ENCODE measurements at places on chromosomes 7 and 10.

DNA sequence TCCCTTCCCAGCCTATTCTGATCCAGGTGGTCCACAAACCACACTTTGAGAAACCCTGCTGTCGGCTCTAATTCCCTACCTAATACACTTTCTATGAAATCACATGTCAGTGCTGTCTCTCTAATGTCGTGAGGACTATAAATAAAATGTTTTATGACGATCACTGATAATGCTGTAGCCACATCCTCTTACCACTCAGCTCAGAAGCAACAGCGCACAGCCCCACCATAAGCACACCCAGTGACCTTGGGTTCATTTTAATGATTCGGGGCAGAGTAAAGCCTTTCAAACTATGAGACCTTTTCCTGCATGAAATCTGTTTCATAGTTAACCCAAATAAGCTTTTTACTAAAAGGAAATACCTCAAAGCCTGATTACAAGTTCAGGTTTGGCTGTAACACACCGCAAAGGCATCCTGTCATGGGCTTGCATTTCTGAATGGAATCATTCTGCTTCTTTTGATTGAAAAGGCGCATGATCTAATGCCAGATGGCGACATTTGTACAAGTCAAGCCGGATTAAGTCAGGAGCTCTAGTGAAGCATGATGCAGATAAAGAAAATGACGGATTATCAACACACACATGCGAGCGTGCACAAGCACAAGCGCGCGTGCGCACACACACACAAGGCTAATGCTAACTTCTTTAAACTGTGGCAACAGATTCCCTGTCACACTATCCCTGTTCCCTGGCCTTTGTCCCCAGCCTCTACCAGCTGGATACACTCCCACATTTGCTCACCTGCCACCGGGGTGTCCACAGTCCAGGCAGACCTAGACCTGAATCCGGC, 180.5 kb upstream of the PDE1C start:
- no peak for DNase-seq

GRCh38 chr7:70836279-70836678, 295.7 kb upstream of the GALNT17 start:
- no peak for DNase-seq

DNA sequence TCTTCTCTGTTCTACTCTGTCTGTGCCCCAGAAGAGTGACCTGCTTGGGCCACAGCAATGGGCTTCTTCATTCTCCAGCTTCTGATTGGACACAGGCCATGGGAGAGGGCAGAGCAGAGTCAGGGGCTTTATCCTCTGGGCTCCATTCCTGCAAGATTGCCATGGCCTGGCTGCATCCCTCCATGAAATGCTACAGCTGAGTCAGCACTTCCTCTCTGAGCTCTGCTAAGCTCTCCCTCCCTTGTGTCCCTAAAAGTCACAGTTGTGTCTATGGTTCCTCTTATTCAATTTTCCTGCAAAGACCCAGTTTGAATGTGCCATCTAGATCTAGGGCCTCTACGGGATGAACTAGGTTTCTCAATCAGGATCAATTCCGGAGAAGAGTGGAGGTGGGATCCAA, 903.8 kb downstream of the TYW1 start:
- DNase-seq = no peak

GRCh38 chr10:14396411-14397048, 65.8 kb upstream of the FRMD4A start:
- peak; percentile 15 for DNase-seq

DNA sequence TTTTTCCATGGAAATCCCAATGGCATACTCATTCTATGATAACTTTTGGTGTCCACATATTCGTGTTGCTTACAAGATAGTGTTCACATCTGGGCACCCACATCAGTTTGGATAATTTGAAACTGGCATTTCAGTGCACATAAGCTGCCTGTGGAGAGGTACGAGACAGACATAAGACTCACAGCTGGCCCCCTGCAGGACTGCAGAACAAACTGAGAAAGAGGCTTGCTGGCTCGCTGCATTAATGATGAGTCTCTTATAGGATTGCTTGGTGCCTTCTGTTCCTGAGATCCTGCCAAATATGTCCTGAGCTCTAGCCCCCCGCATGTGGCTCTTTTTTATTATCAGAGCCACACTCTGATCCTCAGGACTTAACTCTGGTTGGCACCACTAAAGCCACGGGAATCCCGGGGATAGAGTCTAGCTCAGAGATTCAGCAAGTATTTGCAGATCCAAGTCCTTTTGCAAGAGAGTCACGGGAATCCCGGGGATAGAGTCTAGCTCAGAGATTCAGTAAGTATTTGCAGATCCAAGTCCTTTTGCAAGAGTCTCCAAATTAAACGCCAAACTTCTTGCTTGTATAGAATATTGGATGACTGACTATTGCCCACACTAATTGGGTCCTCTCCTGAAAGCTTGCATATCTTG, 34.0 kb upstream of the JCAD start:
- DNase-seq = no peak

DNA sequence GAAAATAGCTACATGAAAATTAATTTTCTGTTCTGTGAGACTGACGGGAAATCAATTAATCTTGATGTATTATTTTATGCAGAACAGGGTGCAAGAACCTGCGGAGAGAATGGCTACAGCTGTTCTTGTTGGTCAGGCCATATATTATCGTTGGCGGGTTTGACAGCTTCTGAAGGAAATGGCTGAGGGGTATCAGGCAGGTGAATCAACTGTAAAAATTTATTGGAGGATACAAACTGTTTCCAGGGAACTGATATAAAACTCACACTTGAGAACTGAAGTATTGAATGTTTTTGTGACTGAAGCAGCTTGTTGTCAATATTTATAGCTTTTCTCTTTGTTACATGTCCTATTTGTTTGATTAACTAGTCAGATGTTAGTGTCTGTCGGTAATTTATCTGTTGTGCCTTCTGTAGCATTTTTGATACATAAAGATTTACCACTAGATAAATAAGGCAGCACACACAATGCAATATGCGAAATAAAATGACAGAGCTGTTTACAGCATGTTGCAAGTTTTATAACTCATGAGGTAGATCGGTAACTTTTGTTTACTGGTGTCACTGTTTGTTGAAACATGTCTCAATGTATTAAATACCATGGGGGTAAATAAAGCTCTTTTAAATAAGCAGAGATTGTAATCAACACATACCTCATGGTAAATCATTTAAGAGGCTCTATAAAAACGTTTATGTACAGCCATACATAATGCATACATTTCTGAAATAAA, 308.2 kb downstream of the LRMDA start:
- DNase-seq = no peak

- no peak for DNase-seq
These were observed 103.4 kb downstream of the ABCA13 start for GRCh38 chr7:48274662-48275061.

- DNase-seq = peak; percentile 21
These were observed at the start of gene CCDC3 for GRCh38 chr10:13001041-13001886. CCDC3 (minus strand) TSS chr10:13001713; CDS start chr10:13001570, 143 bp downstream.

DNA sequence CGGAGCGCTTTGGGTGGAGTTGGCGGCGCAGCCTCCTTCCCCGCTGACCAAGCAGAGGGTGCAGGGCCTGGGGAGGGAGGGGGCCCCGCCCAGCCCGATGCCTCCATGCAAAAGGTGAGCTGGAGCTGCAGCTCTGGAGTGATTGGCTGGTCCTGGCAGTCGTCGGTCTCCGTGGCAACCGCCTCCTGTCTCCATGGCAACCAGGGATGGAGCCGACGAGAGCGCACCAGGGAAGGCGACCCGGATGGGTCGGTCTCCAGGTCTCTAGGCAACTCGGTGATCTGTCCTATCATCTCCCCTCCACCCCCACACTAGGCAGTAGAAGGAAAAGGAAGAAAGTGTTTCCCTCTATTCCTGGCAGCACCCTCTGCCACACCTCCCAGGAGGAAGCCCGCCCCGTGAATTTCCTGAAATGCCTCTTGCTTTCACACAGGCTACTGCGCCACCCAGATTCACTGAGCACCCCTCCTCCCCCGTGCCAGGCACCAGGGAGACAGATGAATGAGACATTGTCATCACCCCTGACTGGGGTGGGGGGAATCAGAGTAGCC, 647 bp upstream of the NACAD start:
- peak; percentile 76 for DNase-seq

- DNase-seq = no peak
These were observed 531.6 kb upstream of the IGFBP3 start for GRCh38 chr7:46452561-46453135.

GRCh38 chr7:157829491-157829890, 492.7 kb downstream of the DNAJB6 start:
- DNase-seq = no peak

DNA sequence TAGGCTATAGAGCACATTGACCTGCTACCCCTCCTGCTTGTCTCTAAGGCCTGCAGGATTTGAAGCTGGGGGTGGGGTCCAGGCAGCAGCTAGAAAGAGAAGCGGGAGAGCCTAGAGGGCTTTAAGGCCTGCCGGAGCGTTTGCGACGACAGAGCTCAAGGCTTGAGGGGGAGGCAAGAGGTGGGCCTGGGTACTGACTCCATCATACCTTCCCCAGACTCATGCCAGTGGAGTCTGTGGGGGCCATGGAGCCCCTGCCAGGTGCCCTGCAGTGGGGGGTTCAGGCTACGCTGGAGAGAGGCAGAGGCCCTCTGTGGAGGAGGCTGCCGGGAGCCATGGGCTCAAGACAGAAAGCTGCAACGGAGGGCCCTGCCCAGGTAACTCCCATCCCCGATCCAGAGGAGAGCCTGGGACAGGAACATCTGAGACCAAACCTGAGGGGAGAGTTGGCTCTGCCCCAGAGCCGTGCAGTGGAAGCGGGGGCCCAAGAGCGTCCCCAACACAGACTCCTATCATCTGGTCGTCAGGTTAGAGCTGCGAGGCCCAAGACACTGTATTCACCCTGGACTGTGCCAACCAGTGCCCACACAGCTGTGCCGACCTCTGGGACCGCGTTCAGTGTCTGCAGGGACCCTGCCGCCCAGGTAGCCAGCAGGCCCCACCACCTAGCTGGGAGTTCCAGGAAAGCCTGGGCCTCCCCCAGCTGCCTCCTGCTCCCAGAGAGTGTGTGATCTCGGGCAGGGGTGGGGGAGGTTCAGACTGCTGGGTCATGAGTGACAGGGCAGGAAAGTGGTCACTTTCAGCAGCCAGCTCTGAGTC, 13.2 kb upstream of the ZNF862 start:
- DNase-seq = no peak

DNA sequence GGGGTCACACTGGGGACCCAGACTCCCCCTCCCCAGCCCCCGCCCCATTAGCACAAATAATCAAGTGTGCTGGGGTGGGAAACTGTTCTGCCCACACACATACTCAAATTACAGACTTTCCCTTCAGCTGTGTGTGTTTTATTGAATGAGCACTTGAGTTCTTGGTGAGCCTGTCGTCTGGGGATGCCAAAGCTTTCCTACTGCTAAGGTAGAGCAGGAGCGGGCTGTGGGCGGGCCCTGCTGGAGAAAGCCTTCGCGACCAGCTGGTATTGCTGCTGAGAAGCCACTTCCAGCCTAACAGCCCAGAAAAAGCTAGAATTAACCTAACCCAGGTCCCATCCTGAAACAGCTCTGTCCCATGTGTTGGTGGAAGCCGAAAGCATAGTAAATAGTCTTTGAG, 87.0 kb upstream of the KMT2E start:
- no peak for DNase-seq

GRCh38 chr10:10367264-10367663, 650.4 kb upstream of the CELF2 start:
- no peak for DNase-seq

DNA sequence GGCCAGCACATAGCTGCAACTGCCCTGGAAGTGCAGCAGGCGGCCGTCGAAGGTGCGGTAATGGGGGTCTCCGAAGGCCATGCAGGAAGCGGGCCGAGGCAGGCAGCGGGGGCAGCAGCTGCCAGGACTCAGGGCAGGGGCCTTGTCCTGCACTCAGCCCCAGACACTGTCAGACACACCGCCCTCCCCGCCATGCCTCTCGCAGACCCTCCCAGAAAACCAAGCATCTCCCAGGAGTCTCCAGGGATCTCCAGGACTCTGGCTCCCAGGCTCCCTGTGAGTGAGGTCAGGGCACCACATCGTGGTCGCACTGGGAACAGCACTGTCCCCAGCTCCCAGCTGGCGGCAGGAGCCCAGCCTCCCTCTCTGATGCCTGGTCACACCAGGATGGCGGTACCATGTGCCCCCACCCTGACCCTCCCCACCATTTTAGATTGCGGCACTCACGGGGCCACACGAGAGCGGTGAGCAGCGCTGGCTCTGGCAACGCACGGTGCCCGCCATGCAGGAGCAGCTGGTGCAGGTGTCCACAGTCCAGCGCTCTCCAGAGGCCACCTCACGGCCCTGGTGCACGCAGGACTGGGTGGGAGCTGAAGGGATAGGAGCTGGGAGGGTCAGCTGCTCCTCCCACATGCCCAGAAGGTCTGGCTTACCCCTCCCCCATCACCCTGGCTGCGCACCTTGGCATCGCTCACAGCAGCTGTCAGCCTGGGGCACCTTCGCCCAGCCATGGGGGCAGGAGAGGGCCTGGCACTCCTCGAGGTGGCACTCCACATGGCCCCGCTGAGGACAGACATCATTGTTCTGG, 17.5 kb downstream of the ATP6V1F start:
- peak; percentile 43 for DNase-seq

DNA sequence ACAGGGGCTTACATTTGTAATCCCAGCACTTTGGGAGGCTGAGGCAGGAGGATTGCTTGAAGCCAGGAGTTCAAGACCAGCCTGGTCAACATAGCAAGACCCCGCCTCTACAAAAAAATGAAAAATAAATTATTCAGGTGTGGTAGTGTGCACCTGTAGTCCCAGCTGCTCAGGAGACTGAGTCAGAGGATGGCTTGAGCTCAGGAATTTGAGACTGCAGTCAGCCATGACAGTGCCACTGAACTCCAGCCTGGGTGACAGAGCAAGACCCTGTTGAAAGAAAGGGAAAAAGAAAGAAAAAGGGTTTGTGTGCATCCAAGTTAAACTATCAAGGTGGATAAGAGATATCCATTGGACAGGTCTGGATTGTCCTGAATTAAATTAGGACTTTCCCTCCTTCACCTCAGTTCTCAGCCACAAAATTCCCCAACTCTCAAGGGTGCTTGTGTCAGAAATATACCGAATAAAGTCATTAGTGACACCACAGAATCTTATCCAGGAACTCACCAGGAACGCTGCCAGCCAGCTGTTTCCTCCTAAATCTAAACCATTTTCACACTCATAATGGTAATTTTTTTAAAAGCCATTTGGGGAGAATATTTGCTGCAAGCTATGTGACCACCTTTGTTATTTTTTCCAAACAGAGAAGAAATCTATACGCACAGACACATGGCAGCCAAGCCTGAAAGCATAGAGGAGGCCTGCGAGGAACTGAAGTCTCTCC, 12.0 kb downstream of the AFAP1L2 start:
- DNase-seq = no peak

- no peak for DNase-seq
These were observed 1.7 kb downstream of the OPALIN start for GRCh38 chr10:96357038-96357620.

DNA sequence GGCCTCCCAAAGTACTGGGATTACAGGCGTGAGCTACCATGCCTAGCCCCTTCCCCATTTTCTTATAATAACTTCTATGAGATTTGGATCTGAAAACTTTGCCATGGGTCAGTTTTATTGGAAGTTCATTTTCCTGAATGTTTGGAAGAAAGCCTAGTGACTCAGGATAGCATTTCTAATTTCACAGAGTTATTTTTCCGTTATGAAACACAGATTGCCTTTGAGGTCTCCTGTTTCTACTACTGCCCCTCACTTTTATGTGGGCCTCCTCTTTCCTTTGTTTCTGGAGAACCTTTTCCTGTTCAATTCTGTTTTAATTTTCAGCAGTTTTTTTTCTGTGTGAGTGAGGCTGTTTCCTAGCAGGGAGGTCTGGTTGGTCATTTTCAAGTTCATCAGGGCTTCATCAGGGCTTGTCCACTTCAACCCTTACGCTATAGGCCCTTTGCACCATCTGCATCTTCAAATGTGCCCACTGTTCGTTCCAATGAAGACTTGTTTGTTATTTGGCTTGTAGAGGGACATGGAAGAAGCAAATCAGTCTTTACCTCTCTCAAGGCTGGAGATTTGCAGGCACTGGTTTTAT, 58.7 kb downstream of the BMPR1A start:
- no peak for DNase-seq

GRCh38 chr7:124796771-124797170, 31.2 kb upstream of the GPR37 start:
- DNase-seq = no peak
